Calu3 (cell line): ENCODE measurements at places on chromosomes 1 and 21. TPM values are rescaled to one million over a fixed set of nuclear protein-coding genes. Genes with fewer than 3 reads are reported as not detected.

DNA sequence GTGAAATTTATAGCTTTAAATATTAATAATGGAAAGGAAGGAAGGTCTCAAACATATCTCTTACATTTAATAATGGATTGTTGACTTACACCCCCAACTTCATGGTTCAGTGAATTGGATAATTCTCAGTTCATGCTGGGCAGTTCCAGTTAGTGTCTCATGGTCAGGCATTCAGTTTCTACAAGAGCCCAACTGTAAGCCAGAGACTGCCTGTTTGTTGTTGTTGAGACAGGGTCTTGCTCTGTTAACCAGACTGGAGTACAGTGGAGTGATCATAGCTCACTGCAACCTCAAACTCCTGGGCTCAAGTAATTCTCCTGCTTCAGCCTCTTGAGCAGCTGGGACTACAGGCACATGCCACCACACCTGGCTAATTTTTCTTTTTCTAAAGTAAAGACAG, 5.0 kb upstream of the DMAP1 start:
- DNase-seq, result no peak

DNA sequence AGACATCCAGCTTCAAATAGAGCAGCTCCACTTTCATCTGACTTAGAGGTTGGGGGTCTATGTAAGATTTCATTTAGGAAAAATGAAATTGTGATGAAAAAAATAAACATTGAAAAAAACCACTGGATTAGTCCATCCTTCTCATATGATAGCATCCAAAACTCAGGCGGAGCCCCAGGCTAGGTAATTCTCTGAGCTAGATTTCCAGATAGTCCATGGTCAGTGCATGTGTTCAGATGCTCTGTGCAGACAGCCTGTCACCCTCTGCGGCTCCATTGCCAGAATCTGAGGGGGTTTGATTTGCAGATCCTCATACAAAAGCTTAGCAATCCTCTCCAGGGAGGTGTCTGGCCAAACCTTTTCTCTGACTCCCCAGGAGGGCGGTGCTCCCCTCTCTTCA, 49.2 kb downstream of the C8B start:
- DNase-seq, result no peak

GRCh38 chr1:30801771-30802198, 44.2 kb upstream of the LAPTM5 start:
- DNase-seq, result peak; percentile 87

DNA sequence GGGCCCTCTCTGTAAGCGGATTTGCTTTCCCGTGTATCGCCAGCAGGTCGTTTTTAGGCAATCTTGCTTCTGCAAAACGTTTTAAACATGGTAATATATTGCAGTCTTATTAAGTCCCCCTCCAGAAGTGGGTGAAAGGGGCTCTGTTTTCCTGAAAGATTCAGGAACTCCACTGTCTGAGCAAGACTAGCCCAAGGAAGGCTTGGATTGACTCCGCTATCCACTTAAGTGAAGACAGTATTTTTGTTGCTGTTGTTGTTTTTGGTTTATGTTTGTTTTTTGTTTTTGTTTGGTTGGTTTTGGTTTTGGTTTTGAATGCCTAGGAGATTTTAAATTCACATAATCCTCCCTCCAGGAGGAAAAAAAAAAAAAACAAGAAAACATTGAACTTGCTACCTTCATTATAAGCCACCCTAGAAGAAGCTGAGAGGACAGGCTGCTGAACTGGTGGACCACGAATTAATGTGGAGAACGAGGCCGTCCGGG, 29.1 kb upstream of the NFIA start:
- no peak for DNase-seq

GRCh38 chr1:228765168-228765946, 30.1 kb downstream of the RHOU start:
- no peak for DNase-seq

LIN28A gene
- not detected in 2 replicates for total RNA-seq
